Skin of body (tissue), 3 donors: ENCODE measurements at places on chromosomes 4 and X.

DNA sequence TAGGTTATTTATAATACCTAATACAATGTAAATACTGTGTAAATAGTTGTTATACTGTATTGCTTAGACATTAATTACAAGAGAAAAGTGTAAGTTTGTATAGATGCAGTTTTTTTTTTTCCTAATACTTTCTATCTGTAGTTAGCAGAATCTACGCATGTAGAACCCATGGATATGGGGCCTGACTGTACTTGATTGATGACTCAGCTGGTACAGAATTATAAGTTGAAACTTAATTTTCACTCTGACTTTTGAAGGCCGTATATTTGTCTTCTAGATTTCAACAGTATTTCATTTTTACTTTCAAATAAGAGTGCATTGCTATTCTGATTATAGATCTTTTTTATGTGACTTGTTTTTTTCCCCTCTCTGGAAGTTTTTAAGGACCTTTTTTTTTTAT, 30.8 kb upstream of the NDUFC1 start:
- DNase-seq, result no peak

DNA sequence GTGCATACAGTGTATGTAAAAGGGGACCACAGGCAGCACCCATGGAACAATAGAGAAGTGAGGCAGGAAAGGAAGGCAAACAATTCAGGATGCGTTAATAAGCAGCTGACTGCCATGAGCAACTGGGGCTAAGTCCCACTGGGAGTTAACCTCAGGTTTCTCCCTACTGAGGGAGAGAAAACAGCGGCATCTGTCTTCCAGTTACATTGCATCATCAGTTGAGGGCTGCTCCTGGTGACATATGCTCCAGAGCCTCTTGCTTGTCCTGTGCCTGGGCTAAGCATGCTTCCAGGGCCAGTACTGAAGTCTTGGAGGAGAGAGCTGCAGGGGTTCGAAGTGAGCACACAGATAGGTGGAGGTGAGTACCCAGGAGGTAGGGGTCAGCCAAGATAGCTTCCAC, 24.3 kb downstream of the RAI2 start:
- DNase-seq, result no peak

- no peak for DNase-seq
Observed at GRCh38 chr4:682490-683172, 6.3 kb downstream of the SLC49A3 start.

DNA sequence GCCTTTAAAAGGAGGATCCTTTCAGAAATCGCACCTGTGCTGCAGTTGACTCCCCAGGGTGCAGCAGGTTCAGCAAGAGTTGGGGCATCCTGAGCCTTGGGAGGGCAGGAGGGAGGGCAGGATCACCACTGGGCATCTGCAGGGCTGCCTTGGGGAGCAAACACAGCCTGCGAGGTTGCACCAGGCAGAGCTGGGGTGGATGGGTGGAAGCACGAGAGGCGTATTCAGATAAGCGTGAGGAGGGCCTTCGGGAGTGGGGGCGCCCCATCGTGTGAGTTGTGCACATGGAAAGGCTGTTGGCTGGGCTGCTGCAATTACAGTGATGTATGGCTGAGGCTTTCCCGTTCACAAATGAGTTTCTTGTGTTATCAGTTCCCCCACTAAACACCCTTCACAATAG, 55.5 kb downstream of the PSAPL1 start:
- DNase-seq, result no peak

DNA sequence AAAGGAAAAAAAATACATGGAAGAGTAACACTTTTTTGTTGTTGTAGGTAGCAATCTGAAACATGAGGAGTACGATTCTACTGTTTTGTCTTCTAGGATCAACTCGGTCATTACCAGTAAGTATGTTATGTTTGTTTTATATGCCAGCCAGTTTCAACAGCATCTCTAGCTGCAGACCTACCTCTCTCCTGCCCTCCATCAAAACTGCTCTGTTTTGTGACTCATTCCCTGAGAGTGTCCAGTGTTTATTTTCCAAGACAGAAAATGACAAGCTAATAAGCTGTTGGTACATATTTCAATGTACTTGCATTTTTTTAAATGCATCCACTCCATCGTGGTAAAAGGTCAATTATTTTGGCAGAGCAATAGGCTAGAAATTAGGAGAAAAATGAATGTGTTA, 347 bp downstream of the AMTN start:
- DNase-seq, result no peak

DNA sequence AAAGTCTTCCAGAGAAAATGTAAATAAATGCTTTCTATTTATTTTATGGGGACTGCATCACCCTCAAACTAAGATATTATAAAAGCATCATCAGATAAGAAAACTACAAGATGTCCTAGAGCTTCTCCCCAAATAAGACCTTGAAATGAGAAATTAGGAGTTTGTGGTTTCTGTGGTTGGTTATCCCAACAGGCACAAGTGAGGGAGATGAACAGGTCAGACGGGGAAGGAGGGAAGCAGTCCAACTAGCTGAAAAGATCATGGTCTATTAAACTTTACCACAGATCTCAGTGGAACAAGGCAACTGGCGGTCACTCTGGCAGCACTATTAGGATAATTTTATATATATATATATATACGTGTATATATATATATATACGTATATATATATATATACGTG, 319.3 kb upstream of the GRID2 start:
- no peak for DNase-seq

DNA sequence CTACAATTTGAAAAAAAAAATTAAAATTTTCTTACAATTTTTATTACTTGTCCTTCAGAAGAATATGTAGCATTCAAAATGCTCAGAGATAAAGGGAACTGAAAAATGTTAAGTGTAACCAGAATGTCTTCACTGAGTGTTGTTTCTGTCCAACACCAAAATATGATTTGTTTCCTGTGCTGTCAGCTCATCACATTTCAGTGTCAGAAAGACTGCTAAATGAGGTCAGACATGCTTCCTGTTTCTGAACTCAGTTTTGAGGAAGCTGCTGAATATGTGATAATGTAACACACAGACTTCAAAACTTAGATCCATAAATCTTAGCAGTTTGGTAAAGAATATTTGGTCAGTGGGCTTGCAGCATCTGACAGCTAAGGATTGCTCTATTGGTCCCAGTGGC, 1849.7 kb downstream of the PCDH7 start:
- peak; percentile 0 for DNase-seq

DNA sequence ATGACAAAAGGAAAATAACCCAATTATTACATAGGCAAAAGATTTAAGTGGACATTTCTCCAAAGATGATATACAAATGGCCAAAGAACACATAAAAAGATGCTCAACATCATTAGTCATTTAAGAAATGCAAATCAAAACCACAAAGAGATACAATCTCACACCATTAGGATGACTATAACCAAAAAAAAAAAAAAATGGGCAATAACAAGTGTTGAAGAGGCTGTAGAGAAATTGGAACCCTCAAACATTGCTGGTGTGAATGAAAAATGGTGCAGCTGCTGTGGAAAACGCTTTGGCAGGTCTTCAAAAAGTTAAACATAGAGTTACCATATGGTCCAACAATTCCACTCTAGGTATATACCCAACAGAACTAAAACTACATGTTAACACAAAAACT, 5.6 kb upstream of the PRDX4 start:
- no peak for DNase-seq

DNA sequence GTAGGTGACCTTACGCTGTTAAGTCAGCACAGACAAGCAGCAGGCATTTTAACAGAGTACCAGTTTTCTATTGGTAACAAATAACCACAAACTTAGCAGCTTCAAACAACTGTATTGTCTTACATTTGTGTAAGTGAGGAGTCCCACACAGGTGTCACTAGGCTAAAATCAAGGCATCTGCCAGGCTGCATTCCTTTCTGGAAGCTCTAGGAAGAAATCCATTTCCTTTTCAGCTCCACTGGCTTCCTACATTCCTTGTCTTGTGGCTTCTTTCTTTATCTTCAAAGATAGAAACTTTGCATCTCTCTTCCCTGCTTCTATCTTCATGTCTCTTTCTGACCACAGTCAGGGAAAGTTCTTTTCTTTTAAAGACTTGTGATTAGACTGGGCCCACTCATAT, 139.9 kb downstream of the TMEM144 start:
- DNase-seq, result no peak

DNA sequence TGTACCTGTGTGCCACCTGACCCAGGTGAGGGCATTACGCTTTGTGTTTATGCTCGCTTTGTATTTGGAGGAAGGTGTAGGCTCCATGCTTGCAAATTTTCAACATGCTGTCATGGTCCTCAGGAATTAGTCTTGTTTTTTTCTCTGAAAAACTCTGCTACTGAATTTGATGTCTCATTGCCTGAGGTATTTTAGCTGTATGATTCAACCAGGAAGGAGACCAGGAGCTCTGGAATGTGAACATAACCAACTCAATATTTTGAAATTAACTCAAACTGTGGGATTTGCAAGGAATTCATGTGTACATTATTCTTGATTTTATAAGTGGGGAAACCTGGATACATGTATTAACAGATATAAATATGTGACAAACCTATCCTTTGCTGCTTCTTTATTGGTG, 134.1 kb downstream of the SLC4A4 start:
- DNase-seq, result no peak

DNA sequence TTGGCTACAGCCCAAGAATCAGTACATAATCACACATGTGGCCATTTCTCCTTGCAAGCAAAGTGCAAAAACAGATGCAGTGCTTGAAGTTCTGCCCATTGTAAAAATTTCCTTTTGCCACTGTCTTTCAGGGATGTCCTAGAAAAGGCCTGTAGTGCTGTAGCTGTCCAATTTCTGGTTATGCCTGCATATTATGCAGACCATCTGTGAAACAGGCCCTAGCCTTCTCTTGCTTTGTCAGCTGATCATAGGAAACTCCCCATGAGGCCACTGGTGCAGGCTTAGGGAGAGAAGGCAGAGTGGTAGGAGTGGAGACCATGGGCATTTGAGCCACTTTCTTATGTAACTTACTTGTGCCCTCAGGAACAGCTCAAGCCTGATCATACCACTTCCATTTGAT, 130.4 kb upstream of the GABRA2 start:
- DNase-seq, result no peak

- no peak for DNase-seq
Observed at GRCh38 chrX:7059859-7060258, 87.7 kb upstream of the STS start.

- DNase-seq, result no peak
Observed at GRCh38 chr4:176638992-176639391, 153.7 kb downstream of the VEGFC start.

GRCh38 chrX:115324194-115324593, 34.7 kb downstream of the LUZP4 start:
- DNase-seq, result no peak

DNA sequence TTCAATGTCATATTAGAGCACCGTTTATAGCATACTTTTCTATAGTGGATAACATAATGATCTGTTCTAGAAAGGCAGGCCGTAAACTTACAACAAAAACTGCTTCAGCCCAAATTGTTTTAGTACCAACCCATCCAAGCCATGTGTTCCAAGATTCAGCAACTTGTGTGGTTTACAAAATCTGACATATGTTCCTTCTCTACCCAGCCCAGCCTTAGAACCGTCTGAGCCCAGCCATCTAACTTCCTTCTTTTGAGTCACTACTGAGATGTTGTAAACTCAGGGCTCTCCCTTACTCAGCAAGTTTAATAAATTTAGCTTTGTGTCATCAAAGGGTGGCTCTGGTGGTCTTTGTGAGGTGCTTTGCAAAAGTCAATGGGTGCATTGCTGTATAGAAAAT, 32.4 kb upstream of the REPS2 start:
- DNase-seq, result peak; percentile 4

GRCh38 chr4:171794528-171794927, 18.7 kb upstream of the GALNTL6 start:
- DNase-seq, result no peak

DNA sequence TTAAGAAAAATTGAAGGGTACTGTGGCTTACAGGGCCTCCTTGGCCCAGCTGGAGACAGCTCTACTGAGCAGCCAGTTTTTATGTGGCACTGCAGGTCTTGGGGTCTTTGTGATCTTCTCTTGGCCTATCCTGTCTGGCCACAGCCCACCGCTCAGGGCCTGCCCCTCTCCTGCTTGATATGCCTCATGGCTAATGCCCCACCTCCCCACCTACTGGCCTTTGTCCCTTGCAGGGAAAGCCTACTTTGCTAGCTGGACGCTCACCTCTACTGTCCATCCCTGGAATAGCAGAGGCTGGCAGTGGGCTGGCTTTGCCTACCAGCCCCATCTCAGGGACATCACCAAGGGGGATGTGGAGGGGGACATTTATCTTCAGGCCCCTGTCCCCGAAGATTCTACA, 134.1 kb downstream of the PJA1 start:
- DNase-seq, result no peak

DNA sequence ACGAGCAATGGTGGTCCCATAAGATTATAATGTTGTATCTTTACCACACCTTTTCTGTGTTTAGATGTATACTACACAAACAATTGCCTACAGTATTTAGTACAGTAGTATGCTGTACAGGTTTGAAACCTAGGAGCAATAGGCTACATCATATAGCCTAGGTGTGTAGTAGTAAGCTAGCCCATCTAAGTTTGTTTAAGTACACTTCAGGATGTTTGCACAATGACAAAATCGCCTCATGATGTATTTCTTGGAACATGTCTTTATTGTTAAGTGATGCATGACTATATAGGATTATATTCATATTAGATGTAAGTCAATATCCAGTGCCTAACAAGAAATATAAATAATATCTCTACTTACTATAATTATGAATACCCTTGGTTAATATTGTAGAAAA, 104.6 kb downstream of the SLC10A6 start:
- DNase-seq, result no peak

DNA sequence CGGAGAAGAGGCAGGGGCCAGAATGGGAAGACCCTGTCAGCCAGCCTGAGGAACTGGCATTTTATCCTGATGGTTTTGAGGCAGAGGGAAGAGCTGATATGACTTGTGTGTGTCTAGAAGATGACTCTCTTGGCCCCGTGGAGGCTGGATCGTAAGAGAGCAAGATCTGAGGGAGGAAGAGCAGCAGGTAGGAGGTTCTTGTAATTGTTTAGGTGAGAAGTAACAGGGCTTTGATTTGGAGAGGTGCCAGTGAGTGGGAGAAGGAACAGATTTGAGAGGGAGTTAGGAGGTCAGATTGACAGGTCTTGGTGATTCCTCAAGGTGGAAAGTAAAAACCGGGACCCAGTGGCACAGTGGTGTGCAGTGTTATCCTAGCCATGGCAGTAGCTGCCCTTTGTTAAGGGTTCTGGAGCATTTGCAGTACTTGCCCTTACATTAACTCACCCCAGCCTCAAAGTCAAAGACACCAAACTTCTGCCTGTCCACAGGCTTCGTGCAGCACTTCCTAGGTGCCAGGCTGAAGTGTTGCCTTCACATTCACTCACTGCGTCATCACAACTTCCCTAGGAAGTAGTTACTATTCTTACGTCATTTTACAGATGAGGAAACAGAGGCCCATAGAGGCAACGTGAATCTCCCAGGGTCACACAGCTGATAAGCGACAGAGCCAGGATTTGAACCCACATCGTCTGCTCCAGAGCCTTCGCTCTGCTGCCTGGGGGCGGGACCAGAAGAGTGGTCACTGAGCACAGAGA, 23.7 kb downstream of the RTL5 start:
- DNase-seq, result no peak

- no peak for DNase-seq
Observed at GRCh38 chr4:7801001-7801400, 138.7 kb downstream of the AFAP1 start.
